ENCODE measurements at places on chromosomes 4 and X.

- DNase-seq, result no peak
These were observed 27.6 kb downstream of the PRR32 start for GRCh38 chrX:126847143-126847542.

DNA sequence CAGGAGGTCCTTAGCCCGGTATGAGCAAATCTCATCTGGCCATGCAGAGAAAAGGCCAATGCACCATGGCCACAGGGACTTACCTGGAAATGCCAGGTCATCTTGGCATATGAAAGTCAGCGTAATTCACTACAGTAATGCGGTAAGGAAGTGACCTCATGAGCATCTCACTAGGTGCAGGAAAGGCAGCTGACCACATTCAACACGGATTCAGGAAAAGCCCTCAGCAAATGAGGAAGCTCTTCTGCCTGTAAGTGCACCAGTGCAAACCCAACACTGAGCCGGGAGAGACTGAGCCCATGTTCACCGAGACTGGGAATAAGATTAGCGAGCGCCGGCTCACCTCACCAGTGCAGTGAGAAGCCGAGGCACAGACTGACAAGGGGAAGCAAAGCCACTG, 23.7 kb downstream of the LRPAP1 start:
- no peak for DNase-seq

DNA sequence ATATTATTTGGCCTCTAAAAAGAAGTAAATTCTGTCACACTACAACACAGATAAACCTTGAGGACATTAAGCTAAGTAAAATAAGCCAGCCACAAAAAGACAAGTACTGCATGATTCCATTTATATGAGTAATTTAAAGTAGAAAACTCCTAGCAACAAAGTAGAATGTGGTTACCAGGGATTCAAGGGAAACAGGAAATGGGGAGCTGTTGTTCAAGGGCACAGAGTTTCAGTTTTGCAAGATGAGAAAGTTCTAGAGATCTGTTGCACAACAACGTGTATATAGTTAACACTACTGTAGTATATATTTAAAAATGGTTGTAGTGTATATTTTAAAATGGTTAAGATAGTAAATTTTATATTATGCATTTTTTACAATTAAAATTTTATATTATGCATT, 25.4 kb downstream of the SEC31A start:
- no peak for DNase-seq

DNA sequence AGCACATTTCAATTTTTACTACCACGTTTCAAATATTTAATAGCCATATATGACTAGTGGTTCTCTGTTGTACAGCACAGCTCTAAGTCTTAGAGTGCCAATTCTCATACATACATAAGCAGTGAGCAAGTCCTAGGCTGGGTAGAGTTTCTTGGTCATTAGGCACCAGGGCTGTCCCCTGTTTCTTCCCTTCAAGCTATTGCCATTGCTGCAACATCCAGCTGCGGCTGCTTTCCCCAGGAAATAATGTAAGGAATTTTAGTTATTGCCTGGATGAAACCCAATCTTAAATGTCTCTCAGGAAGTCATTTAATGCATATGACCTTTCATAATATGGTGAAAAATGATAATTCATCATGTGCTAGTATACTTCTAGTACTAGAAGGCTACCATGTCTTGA, 74.1 kb upstream of the PPP3CA start:
- no peak for DNase-seq

GRCh38 chrX:131399678-131400428, 110.7 kb upstream of the IGSF1 start:
- DNase-seq, result no peak

DNA sequence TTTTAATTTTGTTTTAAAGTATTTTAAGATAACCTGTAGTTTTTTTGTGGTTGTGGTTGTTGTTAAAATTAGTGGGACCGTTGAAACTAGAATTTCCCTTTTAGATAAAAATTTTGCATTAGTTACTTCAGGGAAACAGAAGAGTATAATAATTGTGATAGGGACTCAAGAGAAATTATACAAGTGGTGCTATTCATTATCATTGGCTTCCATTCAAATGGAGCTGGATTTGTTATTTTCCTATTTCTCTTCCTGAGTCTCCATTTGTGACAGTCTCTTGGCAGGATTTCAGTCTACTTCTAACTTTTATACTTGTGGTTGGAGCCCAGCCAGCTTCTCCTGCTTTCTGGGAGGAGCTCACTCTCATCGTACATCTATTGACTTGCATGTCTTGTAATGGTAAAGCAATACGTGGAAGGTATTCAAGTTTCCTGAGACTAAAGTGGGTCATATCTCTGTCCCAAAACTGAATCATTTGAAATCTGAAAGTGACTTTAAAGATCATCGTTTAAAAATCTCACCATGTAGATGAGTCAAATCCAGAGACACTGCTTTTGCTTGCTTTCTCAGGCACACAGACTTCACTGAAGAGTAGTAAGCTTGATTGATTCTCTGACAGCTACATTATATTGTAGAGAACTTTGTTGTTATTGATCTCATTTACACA, 155.8 kb downstream of the RPA4 start:
- DNase-seq, result no peak

- no peak for DNase-seq
These were observed 26.2 kb upstream of the TMPRSS11D start for GRCh38 chr4:67909905-67910584.
